Stimulated activated CD4-positive, alpha-beta T cell treated with anti-CD3 and anti-CD28 coated beads, TNF-alpha, amount 100 ng/mL, for 1 hour (primary cell): ENCODE measurements at places on chromosomes 5 and 9.

- no peak for DNase-seq
These were observed 2.0 kb upstream of the EBF1 start for GRCh38 chr5:159101685-159102084.

- no peak for DNase-seq
These were observed 218.8 kb downstream of the PRR16 start for GRCh38 chr5:120682851-120683250.

DNA sequence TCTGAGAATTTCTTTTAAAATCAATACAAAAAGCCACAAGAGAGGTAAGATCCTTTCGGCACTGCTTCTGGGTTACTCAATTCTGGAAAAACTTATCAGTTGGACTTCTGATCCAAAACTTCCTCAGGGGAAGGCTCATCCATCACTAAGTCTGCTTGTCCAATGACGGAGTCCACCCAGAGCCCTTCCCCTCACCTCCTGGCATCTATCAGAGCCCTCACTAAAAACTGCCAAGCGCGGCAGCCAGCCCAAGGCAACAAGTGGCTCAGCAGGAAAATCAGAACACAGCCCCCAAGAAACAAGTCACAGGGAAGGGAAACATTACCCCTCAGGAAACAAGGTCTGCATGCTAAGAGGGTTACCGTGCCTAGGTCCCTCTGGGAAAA lies 869 bp upstream of the ESM1 start:
- DNase-seq: no peak

GRCh38 chr5:135008556-135008955 lies 25.5 kb downstream of the PITX1 start:
- DNase-seq: no peak

DNA sequence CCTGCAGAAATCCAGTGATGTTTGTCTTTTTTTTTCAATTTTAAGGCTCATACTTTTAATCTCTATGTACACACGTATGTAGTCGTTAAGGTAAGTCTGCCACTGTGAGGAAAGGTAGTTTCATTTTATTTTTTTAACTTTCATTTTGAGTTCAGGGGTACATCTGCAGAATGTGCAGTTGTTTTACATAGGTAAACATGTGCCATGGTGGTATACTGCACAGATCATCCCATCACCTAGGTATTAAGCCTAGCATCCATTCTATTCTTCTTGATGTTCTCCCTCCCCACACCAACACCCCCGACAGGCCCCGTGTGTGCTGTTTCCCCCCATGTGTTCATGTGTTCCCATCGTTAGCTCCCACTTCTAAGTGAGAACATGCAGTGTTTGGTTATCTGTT lies 19.7 kb downstream of the MUSK start:
- DNase-seq: no peak

- no peak for DNase-seq
These were observed 144.5 kb downstream of the UNC13B start for GRCh38 chr9:35306283-35306682.

DNA sequence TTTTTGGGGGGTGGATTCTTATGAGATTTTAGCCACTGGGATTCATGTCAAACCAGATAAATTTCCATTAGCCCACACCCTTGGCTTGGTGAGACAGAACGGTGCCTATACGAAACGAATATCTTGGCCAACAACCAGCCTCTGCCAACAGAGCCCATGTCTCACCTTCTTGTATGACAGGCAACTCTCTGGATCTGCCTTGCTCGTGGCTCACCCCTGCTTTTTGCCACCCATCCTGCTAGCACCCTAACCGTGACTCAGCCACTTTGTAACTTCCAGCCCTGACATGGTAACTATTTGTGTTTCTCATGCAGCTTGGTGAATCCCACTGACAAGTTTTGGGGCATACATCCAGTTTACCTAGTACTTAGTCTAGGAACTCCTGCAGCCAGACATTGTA lies 457.0 kb downstream of the SPATA31D1 start:
- no peak for DNase-seq

DNA sequence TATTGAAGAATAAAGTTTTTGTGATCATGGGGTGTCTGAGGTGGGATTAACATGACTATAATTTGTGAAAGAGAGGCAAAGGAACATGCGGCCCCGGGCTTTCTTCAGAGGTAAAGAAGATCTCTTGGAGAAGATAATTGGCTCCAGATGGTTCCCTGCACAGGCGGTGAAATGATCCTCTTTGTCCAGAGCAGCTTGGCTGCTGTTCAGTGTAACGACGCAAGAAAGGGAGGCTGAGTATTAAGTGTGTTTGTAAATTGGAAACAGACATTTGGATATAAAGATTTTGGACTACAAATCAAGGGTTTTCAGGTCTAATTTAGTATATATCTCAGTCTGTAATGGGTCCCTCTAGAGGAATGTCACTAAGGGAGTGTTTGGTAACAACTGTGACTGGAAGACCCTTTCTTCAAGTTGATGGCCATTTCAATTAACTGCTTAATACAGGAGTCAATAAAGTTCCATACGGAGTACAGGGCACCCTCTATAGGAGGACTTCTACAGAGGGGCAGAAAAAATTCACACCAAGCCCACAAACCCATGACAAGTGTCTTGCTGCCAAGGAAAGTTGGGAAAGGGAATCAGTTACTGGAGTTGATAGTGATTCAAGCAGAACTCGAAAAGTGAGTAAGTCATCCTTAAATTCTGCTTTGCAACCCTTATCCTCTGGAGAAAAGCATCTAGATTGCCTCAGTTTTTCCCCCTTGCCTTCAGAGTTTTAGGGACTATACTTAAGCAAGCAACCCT lies 4.1 kb downstream of the EQTN start:
- DNase-seq: no peak
